Tongue (tissue), 3 donors: ENCODE measurements at places on chromosomes 3 and 15. TPM values are rescaled to one million over a fixed set of nuclear protein-coding genes. Genes with fewer than 3 reads are reported as not detected.

The SLC30A4 gene
- 14.5 TPM for total RNA-seq

The TMEM40 gene
- 7.6 TPM for total RNA-seq

The TMC3 gene
- total RNA-seq, result not detected

The ASB14 gene
- 3.4 TPM for total RNA-seq

The CCR3 gene
- 0.51 TPM for total RNA-seq

The TRAK1 gene
- 169 TPM for total RNA-seq

The CSPG5 gene
- 1.4 TPM for total RNA-seq

The CORO2B gene
- 2.3 TPM for total RNA-seq

The ACAN gene
- total RNA-seq, result 12.6 TPM

The FBXW12 gene
- not detected for total RNA-seq

The IL17RE gene
- total RNA-seq, result 4.8 TPM

The SLC6A1 gene
- total RNA-seq, result 3.1 TPM

The NRG4 gene
- not detected for total RNA-seq

The SLC2A2 gene
- total RNA-seq, result not detected
